NCI-H2107 (cell line): ENCODE measurements at places on chromosomes 4 and X.

DNA sequence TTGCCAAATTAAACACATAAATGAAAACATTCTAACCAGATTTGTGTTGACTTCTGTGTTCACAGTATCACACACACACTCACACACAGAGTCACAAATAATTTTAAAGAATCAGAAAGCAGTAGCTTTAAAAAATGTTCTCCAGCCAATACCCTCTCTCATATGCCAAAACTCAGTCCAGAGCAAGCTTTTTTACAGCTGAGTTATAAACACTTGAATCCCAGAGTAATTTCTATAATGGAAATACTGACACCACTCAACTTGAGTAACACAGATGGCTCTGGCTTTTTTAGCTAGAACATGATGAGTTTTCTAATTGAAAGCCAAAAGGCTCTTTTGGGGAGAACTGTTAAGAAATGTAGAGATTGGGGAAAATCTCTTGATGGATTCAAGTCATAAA, 100.8 kb downstream of the DOCK11 start:
- DNase-seq, result no peak

- DNase-seq, result no peak
These were observed 78.3 kb downstream of the GASK1B start for GRCh38 chr4:158094413-158095134.

- DNase-seq, result no peak
These were observed 28.2 kb downstream of the WDFY3 start for GRCh38 chr4:84938316-84938715.

DNA sequence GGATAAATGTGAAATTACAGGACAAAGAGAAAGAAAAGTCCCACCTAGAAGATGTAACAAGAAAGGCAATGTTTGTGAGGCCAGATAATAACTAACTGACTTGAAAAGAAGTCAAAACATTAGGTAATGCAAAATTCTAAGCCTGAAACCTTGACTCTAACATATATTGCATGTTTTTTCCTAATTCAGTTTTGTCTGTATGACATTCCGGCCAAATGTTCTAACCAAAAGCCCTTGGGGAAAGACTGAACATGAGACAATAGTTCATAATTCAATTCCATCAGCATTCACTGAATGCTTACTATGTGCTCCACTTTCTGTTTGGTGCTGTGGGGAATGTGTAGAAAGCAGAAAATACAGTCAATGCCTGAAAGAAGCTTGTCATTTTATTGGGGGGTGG, 84.8 kb upstream of the PLAC1 start:
- no peak for DNase-seq

DNA sequence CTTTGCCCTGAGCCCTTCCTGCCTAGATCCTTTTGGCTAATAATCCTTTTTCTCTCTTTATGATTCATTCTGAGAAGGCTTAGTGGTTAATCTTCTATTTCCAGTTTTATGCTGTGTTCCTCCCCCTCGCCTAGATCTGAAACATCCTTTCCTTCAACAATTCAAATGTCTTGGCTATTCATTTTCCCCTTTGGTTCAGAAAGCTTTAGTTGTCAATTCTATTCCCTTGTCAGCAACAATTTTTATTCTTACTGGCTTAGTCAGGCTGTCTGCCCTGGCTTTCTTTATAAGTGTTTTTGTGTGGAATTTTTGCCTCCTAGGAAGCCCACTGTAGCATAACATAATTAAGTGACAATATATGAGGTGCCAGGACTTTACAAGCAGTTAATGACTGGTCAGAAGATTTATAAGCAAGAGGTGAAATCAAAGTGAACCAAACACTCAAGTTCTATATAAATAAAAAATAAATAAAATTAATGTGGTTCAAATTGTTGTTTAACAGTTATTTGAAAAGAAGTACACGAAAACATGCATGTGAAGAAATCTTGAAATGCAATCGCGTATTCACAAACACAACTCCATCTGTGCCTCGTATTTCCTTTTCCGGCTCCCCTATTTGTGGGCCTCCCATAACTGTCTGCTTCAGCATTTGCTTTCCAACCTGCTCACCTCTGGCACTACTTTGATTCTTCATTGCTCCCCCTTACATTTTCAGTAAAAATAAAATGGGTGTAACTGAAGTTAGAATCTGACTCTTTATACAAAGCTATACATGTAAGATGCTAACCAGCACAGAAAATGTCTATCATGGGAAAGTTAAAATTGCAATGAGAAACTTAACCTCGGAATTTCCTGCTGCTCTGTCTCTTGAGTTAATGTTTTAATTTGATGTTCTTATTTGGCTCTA, 235.4 kb downstream of the SPRY1 start:
- no peak for DNase-seq

GRCh38 chr4:8273450-8273849, 3.9 kb downstream of the HTRA3 start:
- no peak for DNase-seq

- no peak for DNase-seq
These were observed 94.2 kb downstream of the MBNL3 start for GRCh38 chrX:132394591-132394990.

DNA sequence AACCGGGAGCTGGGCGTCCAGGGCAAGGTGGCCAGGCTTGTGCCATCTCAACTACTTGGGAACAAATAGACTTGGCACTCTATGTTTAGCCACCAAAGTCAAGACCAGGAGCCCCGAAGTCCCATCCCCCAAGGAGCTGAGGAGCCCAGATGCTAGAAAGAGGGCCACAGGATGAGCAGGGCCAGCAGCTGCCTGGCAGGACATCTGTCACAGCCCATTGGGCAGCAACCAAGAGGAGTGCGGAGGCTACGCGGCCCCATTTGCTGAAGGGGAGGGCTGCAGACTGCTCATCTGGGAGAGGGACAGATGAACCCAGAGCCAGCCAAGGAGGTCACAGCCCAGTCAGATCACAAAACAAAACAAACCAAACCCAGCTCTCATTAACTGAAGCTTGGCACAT, 22.9 kb upstream of the SOWAHD start:
- DNase-seq, result no peak

DNA sequence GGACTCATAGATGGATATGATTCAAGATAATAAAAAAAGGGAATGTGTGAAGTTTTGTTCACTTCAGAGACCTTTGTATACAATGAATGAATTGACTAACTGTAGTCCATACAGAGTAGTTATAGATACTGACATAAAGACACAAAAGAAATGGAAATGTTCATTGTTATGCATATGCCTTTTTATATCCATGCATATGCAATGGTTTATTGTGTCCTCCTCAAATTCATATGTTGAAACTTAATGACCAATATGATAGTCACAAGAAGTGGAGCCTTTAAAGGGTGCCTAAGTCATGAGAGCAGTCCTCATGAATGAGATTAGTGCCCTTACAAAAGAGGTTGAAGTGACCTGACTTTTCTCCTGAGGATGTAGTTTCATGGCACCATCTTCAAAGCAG, 467.5 kb upstream of the NDST4 start:
- DNase-seq, result no peak
